ENCODE measurements at places on chromosomes 2 and 18. TPM values are rescaled to one million over a fixed set of nuclear protein-coding genes. Genes with fewer than 3 reads are reported as not detected.
A peak's percentile ranks its signal among the peaks of the same experiment; 100 is the strongest.

DNA sequence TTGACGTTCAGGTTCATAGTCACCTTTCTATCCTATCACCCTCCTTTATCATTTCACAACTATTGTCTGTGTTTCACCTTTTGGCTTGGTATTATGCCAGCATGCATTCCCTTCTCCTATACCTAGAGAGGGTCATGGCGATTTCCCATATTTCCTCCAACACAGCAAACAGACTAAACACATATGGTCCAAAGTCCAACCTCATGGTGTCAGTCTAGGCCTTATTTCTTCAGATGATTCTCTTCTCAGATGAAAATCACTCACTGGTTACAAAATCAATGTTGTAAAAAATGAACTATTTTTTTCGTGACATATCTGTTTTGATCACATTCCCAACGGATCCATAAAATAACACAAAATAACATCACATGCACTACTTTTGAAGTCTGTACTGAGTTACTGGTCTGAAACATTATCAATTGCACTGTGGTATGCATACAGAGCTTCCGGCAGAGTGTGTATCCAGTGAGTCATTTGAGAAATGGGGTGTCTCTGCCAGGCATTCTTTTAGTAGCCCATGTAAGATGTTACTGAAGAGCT is 204.8 kb upstream of the GALNT5 start:
- DNase-seq: no peak

DNA sequence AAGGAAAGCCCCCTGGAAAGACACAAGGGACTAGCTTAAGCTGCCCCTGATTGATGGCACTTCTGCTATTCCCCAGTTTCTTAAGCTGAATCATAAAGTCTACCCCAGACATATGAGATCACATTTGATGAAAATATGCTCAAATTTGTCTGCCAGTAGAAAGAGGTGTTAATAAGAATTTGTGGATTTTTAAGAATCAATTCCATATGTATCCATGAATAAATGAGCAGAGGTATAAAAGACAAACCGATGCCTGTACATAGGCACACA is 119.9 kb downstream of the CCBE1 start:
- no peak for DNase-seq

GRCh38 chr2:232386740-232387450 is 8.3 kb downstream of the ALPP start:
- DNase-seq: no peak

- DNase-seq: no peak
These were observed 91.5 kb upstream of the BCL11A start for GRCh38 chr2:60644951-60645350.

GRCh38 chr18:62371436-62371835 is 46.3 kb downstream of the TNFRSF11A start:
- no peak for DNase-seq

GRCh38 chr2:28613633-28614501 is 118.0 kb downstream of the PLB1 start:
- peak; percentile 48 for DNase-seq

DNA sequence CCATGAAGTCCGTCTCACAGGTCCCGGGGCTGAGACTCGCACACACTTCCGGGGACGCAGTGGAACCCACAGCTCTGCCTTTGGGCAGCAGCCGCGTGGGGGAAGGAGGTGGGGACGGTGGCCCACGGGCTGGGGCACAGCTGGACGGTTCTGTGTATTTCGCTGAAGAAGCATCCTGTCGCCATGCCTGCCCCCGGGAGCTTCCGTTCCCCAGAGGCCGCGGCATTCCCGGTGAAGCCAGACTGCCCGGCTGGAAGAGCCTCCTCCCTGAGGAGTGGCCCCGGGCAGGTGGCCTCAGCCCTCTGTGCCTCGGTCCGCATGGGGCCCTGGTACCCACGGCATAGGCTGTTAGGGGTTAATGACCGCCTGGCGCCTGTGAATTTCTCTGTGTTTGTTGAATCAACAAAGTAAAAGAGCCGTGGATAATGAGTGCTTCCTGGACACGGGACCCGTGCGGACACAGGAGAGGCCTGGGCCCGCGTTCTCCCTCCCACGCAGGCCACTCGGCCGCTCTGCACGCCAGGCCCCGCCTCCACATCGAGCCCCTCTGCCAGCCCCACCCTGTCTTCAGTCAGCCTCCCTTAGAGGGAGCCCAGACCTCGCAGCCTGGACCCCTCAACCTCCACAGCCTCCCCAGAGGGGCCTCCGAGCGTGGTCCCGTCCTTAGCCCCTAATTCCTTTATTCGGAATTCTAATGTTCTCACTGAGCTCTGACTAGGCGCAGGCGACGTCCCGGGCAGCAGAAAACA is 51.0 kb downstream of the KCNG2 start:
- DNase-seq: no peak

DNA sequence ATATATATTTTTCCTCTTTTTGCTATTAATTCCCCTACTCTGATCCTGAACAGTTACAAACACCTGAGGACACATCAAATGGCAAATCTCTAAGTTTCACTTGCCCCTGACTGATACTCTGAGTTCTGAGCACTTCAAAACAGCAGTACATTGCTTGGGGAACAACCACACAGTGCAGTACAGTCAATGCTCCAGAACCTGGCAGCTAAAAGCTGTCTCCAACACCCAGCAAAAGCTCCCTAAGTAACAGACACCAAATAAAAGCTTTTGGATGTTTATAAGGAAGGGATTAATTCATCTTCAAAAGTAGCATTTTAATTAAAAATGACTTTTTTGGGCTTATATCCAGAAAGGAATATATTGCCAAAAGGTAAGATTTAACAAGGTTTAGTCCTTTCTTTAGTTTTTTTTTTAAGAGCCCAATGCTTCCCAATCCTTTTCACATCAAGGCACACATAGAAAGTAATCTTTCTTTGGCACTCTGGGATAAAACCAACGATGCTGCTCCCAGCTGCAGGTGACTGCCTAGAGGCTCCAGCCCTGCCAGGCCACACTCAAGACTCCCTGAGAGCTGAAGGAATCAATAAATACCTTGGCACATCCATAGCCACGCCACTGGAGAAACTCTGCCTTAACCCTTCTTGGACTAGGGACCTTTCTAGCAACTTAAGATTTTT is 164.9 kb upstream of the ZFP36L2 start:
- no peak for DNase-seq

DNA sequence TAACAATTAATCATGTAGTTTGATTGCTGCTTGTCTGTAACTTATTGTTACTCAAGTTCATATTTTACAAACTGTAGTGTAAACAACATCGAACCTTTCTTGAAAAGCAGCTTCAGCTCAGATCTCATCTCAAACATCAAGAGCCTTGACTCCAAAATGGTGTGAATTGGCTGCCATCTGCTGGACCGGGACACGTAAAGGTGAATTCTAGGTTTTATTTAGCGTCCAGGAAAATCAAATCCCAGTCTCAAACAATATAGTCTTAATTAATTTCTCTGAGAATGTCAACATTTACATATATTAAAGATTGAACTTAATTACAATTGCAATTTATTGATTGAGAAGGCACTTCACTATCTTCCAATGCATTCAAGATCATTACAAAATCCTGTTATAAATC is 453.0 kb downstream of the GALR1 start:
- DNase-seq: peak; percentile 44

GRCh38 chr2:189849550-189849949 is 65.3 kb downstream of the PMS1 start:
- DNase-seq: no peak

DNA sequence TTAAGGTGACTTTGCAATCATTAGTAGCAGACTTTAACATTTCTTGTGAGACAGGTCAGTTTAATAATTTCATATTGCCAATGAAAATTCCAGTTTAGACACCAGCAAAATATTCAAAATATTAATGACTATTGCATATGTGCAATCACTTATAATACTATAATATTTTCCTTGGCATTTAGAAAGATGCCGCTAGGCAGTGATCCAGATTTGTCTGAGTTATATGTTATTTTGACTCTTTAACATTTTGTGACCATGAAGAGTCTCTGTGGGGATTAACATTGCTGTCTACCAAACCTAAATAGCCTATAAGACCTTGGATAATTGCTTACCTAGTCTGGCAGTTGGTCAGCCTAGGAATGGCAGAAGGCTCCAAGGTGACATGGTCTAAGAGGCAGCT is 389.6 kb downstream of the THSD7B start:
- DNase-seq: no peak

DNA sequence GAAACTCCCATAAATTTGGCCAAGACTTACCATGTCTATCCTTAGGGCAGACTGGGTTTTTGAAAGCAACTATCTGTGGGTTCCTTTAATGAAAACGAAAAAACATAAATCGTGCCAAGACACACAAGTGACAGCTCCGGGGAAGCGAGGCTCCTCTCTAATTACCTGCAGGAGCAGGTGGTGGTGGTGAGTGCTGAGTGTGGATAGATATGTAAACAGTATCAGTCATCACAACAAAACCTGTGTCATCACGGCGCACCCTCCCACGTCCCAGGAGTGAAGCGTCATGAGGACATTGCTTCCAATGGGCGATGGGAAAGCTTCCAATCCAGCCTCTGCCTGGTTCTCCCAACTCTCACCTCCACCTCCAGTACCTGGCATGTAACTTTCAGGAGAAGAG is 31.3 kb downstream of the ACKR3 start:
- DNase-seq: no peak

DNA sequence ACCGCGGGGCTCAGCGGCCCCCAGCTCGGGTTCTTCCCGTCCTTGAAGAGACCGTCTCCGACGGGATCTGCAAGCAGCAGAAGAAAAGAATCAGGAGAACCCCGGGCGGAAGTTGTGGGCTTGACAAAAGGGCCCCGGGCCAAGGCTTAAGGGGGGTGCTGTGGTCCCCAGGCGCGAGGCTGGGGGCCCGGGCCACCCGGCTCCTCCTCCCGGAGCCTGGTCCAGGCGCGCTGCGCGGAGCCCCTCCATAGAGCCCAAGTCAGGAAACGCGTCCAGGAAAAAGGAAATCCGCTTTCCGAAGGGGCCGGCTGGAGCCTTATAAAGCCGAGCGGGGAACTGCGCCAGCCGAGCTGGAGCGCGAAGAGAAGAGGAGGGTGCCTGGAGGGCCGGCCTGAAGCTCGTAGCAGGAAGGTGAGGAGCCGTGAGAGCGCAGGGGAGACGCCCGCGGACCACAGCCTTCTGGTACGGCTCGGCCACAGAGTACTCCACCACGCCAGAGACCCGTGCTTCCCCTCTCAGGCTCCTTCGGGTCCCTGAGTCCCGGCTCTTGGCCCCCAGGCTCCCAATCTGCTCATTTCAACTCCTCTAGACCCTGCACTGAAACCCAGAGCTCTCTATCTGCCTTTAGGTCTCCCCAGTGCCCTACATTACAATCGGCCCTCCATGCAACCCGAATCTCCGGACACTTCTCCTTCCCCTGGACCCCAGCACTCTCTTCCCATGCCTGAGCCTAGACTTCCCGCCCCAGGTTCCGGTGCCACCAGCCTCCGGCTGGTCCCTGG is 554 bp downstream of the FEV start:
- DNase-seq: no peak

DNA sequence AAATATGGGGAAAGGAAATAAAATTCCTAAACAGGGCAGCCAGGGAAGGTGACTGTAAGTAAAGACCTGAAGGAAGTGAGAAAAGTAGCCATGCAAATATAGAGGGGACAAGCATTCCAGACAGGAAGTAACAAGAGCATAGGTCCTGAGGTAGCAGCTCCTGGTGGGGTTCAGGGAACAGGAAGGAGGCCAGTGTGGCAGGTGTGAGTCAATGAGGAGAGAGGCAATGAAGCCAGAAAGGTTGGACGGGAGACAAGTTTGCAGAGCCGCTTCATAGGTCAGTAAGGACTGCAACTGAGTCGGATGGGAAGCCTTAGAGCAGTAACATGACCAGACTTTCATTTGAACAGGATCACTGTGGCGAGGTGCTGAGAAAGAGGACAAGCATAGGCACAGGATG is 150.9 kb downstream of the METTL4 start:
- DNase-seq: no peak

DNA sequence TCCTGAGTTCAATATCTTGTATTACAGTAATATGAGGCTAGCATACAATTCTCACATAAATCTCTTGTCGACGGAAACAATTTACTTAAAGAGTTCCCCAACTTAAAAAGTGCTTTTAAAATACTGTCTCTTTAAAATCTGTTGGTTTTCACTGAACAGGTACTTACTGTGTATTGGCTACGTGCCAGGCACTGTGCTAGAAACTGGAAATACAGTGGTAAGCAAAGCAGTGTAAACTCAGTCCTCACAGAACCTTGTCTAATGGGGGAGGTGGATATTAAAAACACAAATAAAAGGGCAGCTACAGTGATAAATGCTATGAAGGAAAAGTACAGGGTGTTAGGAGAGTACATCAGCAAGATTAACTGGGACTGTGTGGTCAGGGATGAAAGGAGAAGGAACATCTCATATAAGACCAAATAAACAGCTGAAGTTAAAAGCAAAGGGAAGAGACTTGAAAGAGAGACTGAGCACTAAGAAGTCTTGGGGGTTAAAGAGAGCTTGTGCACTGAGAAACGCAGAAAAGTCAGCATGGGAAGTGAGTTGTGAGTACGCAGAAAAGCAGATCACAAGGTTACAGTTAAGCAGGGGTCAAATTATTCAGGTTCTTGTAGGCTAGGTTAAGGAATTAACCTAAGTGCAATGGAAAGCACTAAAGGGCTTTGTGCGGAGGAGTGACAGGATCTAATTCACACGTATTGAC is 52.5 kb downstream of the USP40 start:
- DNase-seq: no peak

- DNase-seq: no peak
These were observed 43.9 kb upstream of the RAB11FIP5 start for GRCh38 chr2:73156539-73157124.

DNA sequence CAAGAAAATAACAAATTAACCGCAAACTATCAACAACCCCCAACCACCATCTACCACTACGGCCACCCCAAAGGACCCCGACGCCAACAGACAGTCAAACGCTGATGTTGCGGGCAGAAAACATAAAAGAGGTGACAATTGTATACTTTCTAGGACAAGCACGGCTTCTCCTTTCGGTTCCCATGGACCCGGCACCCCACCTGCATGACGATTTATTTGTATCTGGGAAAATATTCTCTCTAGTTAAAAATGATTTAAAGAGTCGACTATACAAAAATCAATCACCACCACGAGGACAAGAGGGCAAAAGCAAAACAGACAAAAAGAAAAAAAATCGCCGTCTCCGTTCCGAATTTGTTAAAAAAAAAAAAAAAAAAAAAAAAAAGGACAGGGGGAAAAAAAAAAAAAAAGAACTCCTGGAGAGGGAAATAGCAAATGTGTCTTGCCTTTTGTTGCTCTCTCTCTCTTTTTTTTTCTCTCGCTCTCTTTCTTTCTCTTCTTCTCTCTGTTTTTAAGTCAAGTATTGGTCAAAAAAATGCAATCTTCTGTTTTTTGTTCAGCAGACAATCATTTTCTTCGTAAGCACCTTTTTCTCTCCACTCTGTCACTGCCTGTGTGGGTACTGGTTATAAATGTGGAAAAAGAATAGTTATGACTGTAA is 3.6 kb downstream of the SIX3 start:
- DNase-seq: no peak

MARCHF4 gene
- not detected for total RNA-seq

ADAM17 gene
- 53.8 TPM for total RNA-seq

SERPINB5 gene
- total RNA-seq: not detected

SPDYA gene
- 8.1 TPM for total RNA-seq

ADGRF3 gene
- total RNA-seq: 2.1 TPM

TTN gene
- total RNA-seq: 2.5 TPM

CCDC141 gene
- 3.1 TPM for total RNA-seq

CYTIP gene
- 357 TPM for total RNA-seq

ZNF385B gene
- not detected for total RNA-seq

Data from natural killer cell (primary cell).